Left kidney (tissue), 8 donors: ENCODE measurements at places on chromosomes 11 and 22. TPM values are rescaled to one million over a fixed set of nuclear protein-coding genes. Genes with fewer than 3 reads are reported as not detected.

DNA sequence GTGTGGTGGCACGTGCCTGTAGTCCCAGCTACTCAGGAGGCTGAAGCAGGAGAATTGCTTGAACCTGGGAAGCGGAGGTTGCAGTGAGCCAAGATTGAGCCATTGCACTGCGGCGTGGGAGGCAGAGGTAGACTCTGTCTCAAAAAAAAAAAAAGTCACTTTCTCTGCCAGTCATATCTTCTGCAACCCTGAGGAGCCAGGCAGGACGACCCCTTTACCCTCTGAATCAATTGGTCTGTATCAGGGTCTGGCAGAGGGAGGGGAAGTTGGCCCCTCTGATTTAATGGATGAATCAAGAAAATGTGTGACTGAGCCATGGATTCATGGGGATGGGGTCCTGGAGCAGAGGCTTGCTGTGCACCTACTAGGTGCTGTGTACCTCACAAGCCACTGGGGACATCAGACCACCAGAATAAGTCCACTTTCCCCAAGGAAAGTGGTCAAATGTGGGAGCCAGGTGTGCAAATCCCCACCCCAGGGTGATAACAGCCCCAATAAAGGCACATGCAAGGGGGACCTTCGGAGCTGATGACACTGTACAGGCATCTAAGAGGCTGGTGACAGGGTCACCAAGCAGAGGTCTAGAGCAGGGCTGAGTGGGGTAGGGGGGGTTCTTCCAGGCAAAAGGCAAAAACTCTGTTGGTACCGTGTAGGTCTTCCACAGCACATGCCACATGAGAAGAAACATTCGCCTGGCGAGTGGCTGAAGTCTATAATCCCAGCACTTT, 29.0 kb downstream of the TXN2 start:
- DNase-seq: no peak

GRCh38 chr11:111417766-111418435, 38.8 kb upstream of the POU2AF1 start:
- DNase-seq: peak; percentile 44

Gene NECTIN1
- 41.0 TPM for polyA plus RNA-seq

Gene PGM2L1
- polyA plus RNA-seq: 4.4 TPM
